Osteoblast (primary cell): ENCODE measurements at places on chromosomes 3 and 15. TPM values are rescaled to one million over a fixed set of nuclear protein-coding genes. Genes with fewer than 3 reads are reported as not detected.

ANKUB1 gene
- total RNA-seq = under 0.01 TPM in 1 of 2 replicates, not detected in the other

GRCh38 chr15:63238796-63239195 lies 38.6 kb upstream of the APH1B start:
- H3K4me1 ChIP-seq = peaks cover 56% of the 10 kb centered on the region
- no peak overlapping the region for H3K4me3 ChIP-seq
- DNase-seq = peak; percentile 88
- peaks cover 3% of the 10 kb centered on the region for H3K36me3 ChIP-seq

GRCh38 chr15:71436854-71437253 lies 321.6 kb downstream of the THSD4 start:
- H3K4me3 ChIP-seq = no peak overlapping the region
- no peaks in the 10 kb centered on the region for H3K27me3 ChIP-seq
- H3K4me1 ChIP-seq = peaks cover 9% of the 10 kb centered on the region
- no peak overlapping the region for H3K27ac ChIP-seq

UBL7 gene
- 39.8 and 41.3 TPM in 2 replicates for total RNA-seq

LXN gene
- total RNA-seq = 96.9 and 114 TPM in 2 replicates

HESX1 gene
- 0.29 and 0.72 TPM in 2 replicates for total RNA-seq

HRH1 gene
- 9.8 and 12.4 TPM in 2 replicates for total RNA-seq

ITIH1 gene
- total RNA-seq = not detected in 2 replicates

- H3K27me3 ChIP-seq = no peaks in the 10 kb centered on the region
- no peaks in the 10 kb centered on the region for H3K36me3 ChIP-seq
- no peak overlapping the region for H3K27ac ChIP-seq
These were observed 8.2 kb downstream of the SLC2A2 start for GRCh38 chr3:171018156-171018935.

SLC22A13 gene
- 0.29 and 0.36 TPM in 2 replicates for total RNA-seq

GRCh38 chr3:155785662-155786295 lies 20.3 kb downstream of the C3orf33 start:
- no peaks in the 10 kb centered on the region for H3K36me3 ChIP-seq
- H3K4me1 ChIP-seq = no peaks in the 10 kb centered on the region
- H3K27me3 ChIP-seq = no peaks in the 10 kb centered on the region
- no peak overlapping the region for H3K4me3 ChIP-seq
- DNase-seq = no peak

DNA sequence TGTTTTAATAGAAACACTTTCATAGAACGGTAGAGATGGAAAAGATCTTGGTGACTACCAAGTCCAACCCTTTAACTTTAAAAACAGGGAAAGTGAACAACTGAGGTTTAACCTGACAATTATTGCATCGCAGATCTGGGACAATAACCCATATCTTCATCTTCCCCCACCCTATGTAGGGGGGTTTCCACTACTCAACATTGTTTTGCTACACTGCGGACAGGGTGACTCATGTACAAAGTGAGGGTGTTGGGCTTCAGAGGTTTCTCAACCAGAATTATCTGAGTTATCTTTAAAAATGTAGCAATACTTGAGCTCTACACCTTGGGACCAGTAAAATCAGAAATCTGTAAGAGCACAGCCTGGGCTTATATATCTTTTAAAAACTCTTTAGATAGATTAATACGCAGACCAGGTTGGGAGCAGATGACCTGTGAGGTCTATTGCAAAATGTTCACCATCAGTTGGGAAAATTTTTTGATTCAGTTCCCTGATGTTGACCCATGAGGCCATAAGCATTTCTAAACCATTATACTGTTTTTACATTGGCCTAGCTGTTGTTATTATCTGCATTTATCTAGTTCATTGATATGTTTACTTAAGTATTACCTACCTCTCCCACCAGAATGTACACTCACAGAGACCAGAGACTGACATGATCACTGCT lies 103.6 kb upstream of the ICE2 start:
- H3K27me3 ChIP-seq = no peaks in the 10 kb centered on the region
- H3K4me1 ChIP-seq = no peaks in the 10 kb centered on the region
- H3K36me3 ChIP-seq = no peaks in the 10 kb centered on the region
- H3K27ac ChIP-seq = no peak overlapping the region
